Testis (tissue), 5 donors: ENCODE measurements at places on chromosomes 3 and 15. TPM values are rescaled to one million over a fixed set of nuclear protein-coding genes. Genes with fewer than 3 reads are reported as not detected.

The GNAT1 gene
- polyA plus RNA-seq: 2.3 TPM

The IGF2BP2 gene
- polyA plus RNA-seq: 18.9 TPM

The GDPGP1 gene
- 8.9 TPM for polyA plus RNA-seq

The ISG20 gene
- 17.0 TPM for polyA plus RNA-seq

The NRG4 gene
- 21.2 TPM for polyA plus RNA-seq

The CFAP20DC gene
- polyA plus RNA-seq: 62.8 TPM

The ASB14 gene
- polyA plus RNA-seq: not detected

The SH2D7 gene
- 5.0 TPM for polyA plus RNA-seq

The PEX5L gene
- 7.3 TPM for polyA plus RNA-seq

The TGM5 gene
- 0.24 TPM for polyA plus RNA-seq

The RLBP1 gene
- polyA plus RNA-seq: 1.1 TPM

The SMCO1 gene
- 0.91 TPM for polyA plus RNA-seq

The TRPM7 gene
- 18.1 TPM for polyA plus RNA-seq

The LTK gene
- 2.9 TPM for polyA plus RNA-seq

The GALNT15 gene
- polyA plus RNA-seq: 16.5 TPM

The MOBP gene
- 19.5 TPM for polyA plus RNA-seq

The RAD51 gene
- polyA plus RNA-seq: 76.1 TPM

The STXBP5L gene
- 2.3 TPM for polyA plus RNA-seq

The REC114 gene
- 102 TPM for polyA plus RNA-seq

The CLDN18 gene
- 2.6 TPM for polyA plus RNA-seq

The ALDH1L1 gene
- polyA plus RNA-seq: 19.6 TPM

The RARB gene
- 1.5 TPM for polyA plus RNA-seq

The NANOGP8 gene
- polyA plus RNA-seq: 1.1 TPM

The PSMA4 gene
- polyA plus RNA-seq: 204 TPM

The CLRN1 gene
- polyA plus RNA-seq: 0.38 TPM

The TMEM207 gene
- polyA plus RNA-seq: not detected

The FAM81A gene
- 4.4 TPM for polyA plus RNA-seq

The GOLGA8G gene
- polyA plus RNA-seq: 28.8 TPM

The FSIP1 gene
- 11.2 TPM for polyA plus RNA-seq

The ITPKA gene
- polyA plus RNA-seq: 12.1 TPM

The PGBD4 gene
- 2.7 TPM for polyA plus RNA-seq

The C2CD4A gene
- polyA plus RNA-seq: 0.08 TPM

The TASOR gene
- polyA plus RNA-seq: 60.7 TPM

The TMEM212 gene
- polyA plus RNA-seq: 1.8 TPM

The DAZL gene
- polyA plus RNA-seq: 124 TPM

The SHQ1 gene
- 20.1 TPM for polyA plus RNA-seq

The NR2E3 gene
- polyA plus RNA-seq: 1.2 TPM

The MNS1 gene
- polyA plus RNA-seq: 16.5 TPM

The SLC12A1 gene
- 1.2 TPM for polyA plus RNA-seq
